ENCODE measurements at places on chromosomes 3 and 15.
A peak's percentile ranks its signal among the peaks of the same experiment; 100 is the strongest.

- no peak for DNase-seq
Observed at GRCh38 chr3:184272269-184272668, 3.6 kb upstream of the ECE2 start.

DNA sequence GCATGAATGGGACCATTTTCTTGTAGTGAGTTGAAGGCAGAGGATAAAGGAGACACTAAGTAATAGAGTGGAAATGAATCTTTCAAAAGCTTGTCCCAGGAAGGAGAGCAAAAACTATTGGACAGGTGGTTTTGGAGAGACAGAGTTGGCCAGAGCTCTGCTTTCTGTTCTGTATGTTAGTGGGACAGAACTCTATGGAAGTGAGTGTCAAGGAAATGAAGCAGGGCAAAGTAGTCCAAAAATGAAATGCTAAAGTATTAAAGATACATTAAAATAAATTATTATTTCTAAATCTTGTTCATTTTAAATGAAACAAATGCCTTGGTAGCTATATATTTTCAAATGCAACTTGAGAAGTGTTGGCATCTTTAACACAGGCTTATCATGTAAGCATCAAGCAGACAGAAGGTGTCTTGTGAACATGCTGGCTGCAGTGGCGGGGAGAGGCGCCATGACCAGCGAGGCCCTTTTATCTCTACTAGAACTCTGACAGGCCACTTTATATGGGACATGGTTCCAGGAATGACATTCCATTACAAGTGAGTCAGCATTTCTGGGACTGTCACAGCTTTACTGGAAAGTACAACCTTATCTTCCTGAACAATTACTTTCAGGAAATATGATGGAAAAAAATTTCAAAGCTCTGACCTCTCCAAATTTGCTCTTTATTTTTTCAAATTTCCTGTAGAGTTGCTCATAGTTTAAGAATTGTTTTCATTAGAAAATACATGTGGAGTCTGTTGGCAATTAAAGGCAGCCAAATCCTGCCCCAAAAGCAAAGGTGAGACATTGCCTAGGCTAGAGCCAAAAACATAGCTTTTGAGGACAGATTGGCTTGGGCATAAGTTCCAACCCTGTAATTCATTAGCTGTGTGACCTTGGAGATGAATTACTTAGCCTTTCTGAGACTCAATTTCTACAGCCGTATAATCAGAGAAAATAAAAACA lies 106.5 kb downstream of the ECT2 start:
- DNase-seq: peak; percentile 78

GRCh38 chr15:88342666-88343065 lies 86.1 kb upstream of the NTRK3 start:
- DNase-seq: peak; percentile 36

DNA sequence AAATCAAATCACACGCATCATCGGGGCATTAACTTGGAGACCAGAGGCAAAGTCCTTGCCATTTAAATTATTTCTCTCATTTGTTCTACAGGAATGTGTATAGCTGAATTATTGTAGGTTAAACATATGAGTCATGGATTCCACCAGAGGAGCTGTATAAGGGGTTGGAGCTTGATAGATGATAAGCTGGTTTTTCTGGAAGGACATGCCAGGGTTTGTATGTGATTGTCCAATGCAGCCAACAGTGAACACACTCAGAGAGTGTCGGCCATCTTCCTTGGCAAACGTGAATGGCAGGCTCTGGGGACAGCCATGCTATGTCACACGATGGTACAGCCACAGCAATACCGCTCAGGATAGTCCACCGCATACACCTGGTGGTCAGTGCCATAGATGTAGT lies 25.1 kb downstream of the SSUH2 start:
- peak; percentile 39 for DNase-seq

GRCh38 chr3:14925729-14926591 lies 21.4 kb upstream of the NR2C2 start:
- peak; percentile 58 for DNase-seq

- DNase-seq: no peak
Observed at GRCh38 chr15:56390739-56391267, 25.6 kb downstream of the TEX9 start.

- DNase-seq: no peak
Observed at GRCh38 chr15:40921949-40922607, 7.1 kb upstream of the DLL4 start.

DNA sequence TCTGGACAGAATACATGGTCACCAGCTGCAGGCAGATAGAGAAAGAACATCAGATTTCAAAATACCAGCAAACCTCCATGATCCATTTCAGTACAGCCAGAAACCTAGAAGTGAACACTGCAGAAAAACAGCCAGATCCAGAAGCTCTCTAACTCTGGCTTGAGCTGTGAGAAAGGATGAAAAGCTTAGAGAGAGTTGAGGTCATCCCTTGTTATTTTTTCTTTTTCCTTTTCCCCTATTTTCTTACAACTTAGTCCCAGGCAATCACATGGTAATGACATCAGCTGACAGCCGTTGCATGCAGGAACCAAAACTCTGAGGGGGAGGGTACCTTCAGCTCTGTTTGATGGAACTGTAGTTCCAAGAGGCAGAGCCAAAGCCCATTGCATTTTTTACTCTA lies 113.2 kb downstream of the TCF12 start:
- DNase-seq: no peak

DNA sequence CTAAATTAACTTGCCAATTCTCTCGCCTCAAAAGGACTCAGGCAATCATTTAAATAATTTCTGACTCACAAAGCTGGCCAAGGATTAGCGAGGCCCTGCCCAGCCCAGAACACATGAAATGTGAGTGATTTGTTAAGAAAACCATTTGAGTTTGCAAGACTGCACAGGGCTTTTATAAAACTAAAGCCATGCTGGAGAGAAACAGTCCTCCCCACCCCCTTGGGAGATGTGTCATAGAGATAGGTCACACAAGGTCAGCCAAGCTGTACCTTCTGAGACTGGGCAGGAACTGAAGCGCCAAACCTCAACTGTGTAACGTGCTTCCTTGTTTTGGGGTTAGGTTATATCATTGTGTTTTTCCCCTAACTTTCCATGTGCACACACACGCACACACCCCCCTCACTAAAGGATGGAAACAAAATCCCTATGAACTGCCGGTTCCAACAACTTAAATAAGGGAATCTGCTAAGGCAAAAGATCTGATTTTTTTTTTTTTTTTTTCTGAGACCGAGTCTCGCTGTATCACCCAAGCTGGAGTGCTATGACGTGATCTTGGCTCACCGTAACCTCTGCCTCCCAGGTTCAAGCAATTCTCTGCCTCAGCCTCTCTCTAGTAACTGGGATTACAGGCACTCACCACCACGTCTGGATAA lies 8.1 kb downstream of the SPATA12 start:
- peak; percentile 95 for DNase-seq

- peak; percentile 65 for DNase-seq
Observed at GRCh38 chr15:80778964-80779657, at the start of gene CEMIP. Gene CEMIP, plus strand, starts transcription at chr15:80779370. Its CDS starts 94,510 bp downstream, at chr15:80873880.

- no peak for DNase-seq
Observed at GRCh38 chr3:36943601-36944000, 1.3 kb downstream of the TRANK1 start.

GRCh38 chr3:140332131-140332530 lies 345.7 kb upstream of the TRIM42 start:
- no peak for DNase-seq

DNA sequence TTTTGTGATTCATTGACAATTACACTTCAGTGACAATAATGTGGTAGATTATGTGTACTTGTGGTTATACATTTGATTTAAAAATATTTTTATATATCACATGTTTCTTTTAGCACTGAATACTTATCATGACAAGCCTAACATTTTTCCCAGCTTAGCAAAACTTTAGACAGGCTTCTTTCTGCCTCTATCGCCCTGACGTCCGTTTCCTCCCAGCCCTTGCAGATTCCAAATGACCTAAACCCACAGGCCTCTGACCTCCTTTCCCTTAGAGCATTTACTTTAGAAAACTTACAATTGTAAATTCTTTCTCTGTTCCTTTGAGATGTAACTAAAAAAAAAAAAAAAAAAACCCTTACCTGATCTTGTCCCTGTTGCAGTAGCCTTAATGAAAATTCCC lies 326.1 kb downstream of the UNC13C start:
- DNase-seq: peak; percentile 4

GRCh38 chr3:196272826-196273225 lies 14.7 kb downstream of the PCYT1A start:
- no peak for DNase-seq

- peak; percentile 56 for DNase-seq
Observed at GRCh38 chr3:50345586-50346234, at the start of gene ZMYND10. Gene ZMYND10, minus strand, starts transcription at chr3:50345732. Its CDS starts 153 bp downstream, at chr3:50345579.

DNA sequence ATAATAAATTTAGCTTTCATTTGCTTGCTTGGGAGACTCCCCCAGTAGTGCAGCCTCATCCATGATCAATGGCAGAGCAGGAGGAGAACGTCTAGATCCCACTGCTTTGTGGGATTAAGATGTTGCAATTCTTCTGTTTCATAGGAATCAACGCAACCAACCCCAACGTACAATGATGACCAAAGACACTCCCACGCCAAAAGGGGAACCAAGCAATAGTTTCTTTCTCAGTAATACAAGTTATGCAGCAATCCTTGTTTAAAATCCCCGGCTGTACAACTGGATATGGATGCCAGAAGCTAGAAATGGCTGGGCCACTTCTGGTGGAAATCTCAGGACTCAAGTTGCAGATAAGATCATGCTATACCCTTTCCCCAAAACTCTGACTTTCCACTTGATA lies 411.2 kb downstream of the VPS13C start:
- no peak for DNase-seq

DNA sequence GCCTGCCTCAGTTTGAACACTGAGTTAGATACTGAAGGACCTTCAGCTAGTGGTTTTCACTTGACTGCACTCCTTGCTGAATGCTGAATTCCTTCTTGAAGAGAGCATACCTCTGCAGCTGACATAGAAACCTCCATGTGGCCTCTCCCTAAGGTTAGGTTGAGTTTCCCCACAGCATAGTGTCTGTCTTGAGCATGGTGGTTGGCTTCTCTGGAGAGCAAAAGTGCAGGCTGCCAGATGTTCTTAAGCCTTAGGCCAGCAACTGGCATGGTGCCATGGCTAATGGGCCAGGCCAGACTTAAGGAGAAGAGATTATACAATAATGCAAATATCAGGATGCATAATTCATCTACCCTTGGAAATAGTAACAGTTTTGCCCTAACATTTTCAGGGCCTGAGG lies 545.6 kb upstream of the ZNF385D start:
- no peak for DNase-seq

- no peak for DNase-seq
Observed at GRCh38 chr3:128490915-128491690, 1.9 kb downstream of the GATA2 start.

DNA sequence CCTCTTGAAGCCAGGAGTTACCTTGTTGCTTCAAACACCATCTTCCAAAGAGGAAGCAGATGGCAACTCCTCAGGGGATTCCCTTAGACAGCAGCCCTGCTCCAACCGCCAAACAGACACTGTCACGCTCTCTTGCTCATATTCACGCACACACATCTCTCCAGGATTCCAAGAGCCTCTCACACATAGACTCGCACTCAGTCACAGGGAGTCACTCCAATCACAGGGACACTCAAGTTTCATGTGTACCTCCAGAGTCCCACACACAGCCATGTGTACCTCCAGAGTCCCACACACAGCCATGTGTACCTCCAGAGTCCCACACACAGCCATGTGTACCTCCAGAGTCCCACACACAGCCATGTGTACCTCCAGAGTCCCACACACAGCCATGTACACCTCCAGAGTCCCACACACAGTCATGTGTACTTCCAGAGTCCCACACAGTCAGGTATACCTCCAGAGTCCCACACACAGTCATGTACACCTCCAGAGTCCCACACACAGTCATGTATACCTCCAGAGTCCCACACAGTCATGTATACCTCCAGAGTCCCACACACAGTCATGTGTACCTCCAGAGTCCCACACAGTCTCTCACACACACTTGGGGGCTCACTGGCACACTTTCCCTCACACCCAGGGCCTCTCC lies 6.1 kb downstream of the VWA5B2 start:
- no peak for DNase-seq

- DNase-seq: no peak
Observed at GRCh38 chr3:38549957-38550840, 54.1 kb downstream of the EXOG start.

DNA sequence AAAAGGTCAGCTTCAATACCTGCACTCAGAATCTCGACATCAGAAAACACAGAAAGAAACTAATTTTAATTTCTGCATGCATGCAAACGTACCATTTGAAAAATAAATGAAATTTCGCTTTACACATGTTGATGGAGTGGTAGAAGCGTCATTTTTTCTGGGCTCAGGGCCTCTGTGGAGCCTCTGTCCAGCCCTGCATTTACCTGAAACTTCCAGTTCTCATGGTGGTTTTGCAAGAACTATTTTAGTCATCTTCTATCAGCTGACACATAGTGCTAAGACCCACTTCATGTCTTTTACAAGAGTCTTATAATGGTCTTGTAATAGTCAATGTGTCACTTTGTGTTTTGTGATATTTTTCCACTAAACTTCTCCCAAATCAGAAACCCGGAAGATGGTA lies 5.3 kb downstream of the KY start:
- no peak for DNase-seq

- DNase-seq: peak; percentile 72
Observed at GRCh38 chr3:33277193-33277882, at the start of gene FBXL2. Gene FBXL2, plus strand, starts transcription at chr3:33277442. Its CDS starts 71 bp downstream, at chr3:33277513.

- DNase-seq: peak; percentile 93
Observed at GRCh38 chr3:30286007-30286669, 320.3 kb upstream of the TGFBR2 start.

DNA sequence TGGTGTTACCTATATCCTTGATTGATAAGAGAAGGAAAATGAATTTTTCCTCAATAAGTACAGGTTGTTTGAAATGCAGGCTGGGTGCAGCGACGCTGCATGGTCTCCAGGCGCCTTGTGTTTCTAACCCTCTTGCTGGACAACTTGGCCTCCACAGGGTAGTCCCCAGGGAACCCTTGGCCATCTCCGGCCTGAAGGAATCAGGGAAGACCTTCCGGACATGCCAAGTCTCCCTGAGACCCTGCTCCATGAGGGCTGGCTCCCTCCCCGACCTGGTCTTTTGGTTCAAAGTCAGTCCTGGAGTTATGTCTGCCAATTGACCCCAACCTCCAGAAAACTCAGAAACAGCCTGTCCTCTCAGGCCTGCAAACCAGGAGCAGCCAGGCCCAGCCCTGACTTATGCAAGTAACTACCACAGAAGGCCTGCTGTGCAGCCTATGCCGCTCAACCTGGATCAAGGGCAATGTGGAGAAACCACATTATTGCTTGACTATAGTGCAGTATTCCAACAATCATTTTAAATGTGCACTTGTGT lies 98.3 kb downstream of the LIPC start:
- no peak for DNase-seq

DNA sequence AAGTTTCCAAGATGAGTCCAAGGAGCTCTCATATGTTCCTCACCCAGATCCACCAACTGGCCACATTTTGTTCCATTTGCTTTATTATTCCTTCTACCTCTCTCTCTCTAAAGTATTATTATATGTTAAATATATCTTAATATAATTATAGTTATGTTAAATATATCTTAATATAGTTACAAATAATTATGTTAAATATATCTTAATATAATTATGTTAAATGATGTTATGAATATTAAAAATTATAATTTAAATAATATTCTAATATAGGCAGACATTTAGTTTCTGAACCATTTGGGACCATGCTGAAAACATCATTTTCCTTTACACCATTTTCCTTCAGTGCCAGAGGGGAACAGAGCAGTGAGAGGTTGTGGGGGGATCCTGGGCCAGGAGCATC lies 50.0 kb upstream of the MEX3B start:
- DNase-seq: no peak

- no peak for DNase-seq
Observed at GRCh38 chr3:14422016-14422963, 19.9 kb downstream of the SLC6A6 start.
